ENCODE measurements at places on chromosomes 3 and 15.

DNA sequence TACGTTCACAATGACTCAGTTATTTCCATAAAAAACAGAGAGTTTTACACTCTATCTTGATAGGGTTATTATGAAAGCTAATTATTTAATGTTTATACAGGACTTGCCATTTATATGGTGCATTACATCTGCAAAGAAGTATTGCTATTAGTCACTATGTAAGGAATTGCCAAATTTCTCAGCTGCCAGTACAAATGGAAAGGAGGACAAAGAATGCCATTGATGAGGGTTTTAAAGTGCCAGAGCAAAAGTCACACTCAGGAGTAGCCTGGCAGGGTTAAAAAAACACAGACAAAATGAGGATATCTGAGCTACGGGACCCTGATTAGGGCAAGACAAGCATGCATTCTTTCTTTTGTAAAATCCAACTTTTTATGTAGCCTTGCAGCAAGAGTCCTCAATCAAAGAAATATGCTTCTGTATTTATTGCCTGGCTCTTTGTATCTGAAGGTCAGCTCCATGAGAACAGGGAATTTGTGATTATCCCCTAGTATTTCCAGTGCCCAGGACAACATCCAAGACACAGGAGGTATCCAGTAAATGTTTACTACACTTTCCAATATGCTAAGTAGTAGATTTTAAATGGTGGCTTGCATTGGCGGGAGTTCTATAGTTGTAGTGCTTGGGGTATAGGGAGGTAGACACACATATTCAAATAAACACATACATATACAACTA lies 1013.6 kb downstream of the ROBO1 start:
- no peak for DNase-seq

- DNase-seq: peak; percentile 52
These were observed 311.3 kb downstream of the PLCL2 start for GRCh38 chr3:17195856-17196604.

GRCh38 chr3:98732286-98733052 lies 30.7 kb upstream of the ST3GAL6 start:
- DNase-seq: peak; percentile 13

GRCh38 chr15:67079361-67079760 lies 14.0 kb downstream of the SMAD3 start:
- no peak for DNase-seq

DNA sequence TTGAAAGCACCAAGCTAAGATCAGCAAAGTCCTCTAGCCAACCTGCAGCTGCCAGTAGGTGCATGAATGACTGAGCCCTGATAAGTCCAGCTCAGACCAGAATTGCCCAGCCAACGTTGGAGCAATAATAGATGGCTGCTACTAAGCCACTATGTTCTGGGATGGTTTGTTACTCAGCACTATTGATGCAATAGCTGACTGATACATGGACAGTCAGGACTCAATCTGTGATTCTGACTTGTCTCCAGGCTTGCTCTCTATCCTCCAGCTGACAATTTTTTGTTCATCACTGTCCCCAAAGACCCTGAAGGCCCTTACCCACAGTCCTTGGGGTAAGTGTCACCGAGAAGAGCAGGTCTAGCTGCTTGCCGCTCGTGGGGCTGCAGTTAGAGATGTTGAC lies 55.3 kb downstream of the CDCP1 start:
- DNase-seq: no peak

DNA sequence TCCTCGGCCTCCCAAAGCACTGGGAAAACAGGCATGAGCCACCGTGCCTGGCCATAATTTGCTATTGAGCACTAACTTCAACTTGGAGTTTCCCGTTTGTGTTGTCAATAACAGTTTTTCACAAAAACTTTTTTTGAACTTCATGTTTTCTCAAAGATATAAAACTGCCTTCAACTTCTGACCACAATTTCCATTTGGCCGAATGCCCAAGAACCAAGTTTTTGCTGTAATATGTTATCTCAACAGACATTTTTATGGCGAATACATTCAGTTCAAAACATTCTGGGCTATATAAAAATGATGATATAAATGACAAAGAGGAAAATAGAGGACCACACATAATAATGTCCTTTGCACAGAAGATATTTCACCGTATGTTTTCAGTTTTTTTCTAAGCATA lies 56.4 kb downstream of the NEDD4 start:
- DNase-seq: no peak

GRCh38 chr15:67228286-67228685 lies 26.2 kb downstream of the AAGAB start:
- peak; percentile 56 for DNase-seq

DNA sequence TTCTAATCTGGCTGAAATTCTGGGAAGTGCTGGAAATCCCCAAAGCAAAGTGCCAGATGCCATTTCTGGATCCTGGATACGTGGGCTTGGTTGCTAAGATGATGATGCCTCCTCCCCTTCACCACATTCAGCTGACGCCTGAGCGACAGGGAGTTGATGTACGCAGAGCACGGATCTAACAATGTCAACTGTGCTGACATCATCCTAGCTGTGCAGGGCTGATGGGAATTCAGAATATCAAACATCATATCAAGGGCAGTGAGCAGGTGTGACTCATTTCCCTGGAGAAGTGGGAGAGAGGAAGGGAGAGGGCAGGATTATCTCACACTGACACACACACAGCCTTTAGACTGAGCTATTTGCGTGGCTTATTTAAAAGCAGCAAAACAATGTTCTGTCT lies 92.6 kb upstream of the ZBTB20 start:
- DNase-seq: no peak

GRCh38 chr3:86969500-86970189 lies 21.3 kb downstream of the VGLL3 start:
- peak; percentile 67 for DNase-seq

DNA sequence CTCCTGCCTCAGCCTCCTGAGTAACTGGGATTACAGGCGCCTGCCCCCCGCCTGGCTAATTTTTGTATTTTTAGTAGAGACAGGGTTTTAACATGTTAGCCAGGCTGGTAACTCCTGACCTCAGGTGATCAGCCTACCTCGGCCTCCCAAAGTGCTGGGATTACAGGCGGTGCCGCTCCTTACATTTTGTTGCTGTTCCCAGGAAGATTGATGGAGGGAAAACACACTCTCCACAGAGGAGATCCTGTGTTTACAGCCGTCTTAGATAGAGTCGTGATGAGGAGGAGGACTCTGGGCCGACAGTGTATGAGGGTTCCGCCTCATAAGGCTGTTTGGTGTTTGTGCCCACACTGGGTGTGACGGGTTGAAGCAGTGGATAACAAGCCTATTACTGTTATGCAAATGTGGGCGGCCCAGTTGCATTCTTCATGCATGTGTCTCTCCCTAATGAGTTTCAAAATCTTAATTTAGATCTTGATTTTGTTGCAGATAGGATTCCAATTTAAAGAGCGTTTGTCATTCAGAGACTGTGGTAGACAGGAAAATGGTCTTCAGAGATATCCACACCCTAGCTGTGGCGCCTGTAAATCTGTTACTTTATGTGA lies 60.0 kb downstream of the APBA2 start:
- DNase-seq: no peak

GRCh38 chr15:57708047-57708446 lies 1.5 kb downstream of the POLR2M start:
- DNase-seq: no peak

DNA sequence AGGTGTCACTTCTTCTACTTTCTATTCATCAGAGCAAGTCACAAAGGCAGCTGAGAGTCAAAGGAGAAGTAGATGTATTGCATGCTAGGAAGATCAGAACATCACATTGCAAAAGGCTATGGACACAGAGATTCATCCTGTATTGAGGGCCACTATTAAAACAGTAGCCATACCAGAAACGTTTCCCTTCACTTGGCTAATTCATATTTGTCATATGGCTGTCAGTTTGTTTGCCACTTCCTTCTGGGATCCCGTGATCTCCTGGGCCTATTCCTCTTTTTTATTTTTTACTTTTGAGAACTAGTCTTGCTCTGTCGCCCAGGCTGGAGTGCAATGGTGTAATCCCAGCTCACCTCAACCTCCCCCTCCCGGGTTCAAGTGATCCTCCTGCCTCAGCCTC lies 184.0 kb upstream of the SATB1 start:
- DNase-seq: no peak

DNA sequence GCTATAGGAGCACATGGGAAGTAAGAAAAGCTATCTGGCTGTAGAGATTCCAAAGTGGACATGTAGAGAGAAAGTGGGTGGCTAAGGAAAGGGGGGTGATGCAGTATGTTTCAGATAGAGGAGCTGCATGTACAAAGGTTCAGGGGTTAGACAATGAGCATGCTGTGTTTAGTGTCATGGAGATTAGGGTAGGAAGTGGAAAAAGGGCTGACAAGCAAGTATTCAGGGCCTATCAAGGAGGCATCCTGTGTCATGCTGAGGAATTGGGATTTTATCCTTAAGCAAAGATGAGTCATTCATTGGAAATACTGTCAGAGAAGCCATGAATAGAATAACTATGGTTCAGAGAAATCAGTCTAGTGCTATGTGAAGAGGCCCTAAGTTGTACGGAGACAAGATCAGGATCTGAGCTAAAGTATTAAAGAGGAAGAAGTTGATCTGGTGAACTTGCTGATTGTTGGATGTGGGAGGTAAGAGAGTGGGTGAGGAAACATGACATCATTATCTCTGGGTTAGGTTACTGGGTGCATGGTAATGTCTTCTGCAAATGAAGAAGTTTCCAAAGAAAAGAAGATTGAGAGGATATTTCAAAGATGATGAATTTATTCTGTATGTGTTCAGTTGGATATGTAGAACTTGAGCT lies 176.7 kb upstream of the GOLIM4 start:
- DNase-seq: no peak

DNA sequence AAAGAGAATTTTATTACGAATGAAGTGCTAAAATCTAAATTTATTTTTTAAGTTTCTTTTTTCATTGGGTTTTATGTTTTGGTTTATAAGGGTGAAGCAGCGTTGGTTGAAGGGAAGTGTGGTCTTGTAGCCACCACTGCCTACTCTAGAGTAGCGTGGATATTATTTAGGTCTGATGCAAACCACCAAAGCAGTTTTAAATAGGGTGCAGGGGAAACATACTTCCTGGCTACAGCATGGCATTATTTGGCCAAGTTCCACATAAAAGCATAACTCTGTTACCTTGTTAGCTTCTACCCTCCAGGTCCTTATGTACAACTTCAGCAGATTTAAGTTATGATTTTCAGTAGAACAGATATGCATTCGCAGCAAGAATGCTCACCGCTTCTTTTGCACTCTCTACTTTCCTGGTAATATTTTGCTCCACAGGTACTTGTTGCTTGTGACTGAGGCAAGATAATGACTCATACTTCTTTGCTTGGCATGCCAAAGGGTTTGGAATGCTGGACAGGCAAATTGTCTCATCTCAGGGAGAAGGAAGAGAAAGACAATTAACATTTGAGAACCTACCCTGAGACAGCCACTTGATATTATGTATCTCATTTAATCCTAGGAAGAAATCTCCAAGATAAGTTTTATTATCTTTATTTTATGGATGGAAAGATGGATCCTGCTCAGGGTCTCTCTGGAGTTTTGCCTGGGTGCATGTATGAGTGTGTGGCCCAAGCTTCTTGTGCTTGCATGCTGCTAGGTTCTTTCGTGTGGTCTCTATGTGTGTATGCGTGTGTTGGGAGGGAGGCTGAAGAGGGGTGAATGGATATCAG lies 5.4 kb downstream of the TGFBR2 start:
- DNase-seq: peak; percentile 45

DNA sequence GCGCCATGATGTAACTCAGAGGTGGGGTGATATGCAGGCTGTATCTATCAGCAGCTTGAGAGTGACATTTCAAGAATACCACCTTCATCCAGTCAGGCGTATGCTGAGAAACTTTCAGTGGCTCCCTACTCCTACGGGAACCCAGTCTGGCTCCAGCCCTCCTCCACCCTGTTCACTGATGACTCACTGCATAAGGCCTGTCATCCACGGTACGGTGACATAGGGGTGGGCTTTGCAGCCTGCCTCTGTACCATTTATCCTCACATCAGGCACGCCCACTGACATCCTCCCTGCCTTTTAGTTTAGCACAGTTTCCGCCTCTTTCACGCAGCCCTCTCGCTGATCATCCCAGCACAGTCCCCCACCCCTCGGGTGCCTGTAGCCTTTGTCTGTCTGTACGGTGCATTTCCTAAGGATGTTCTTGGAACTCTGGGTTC lies 11.7 kb downstream of the PXYLP1 start:
- DNase-seq: no peak

GRCh38 chr3:82078246-82078645 lies 316.8 kb upstream of the GBE1 start:
- no peak for DNase-seq

- no peak for DNase-seq
These were observed 451.8 kb upstream of the IL12A start for GRCh38 chr3:159536876-159537275.

GRCh38 chr15:29826908-29827820 lies 4.9 kb upstream of the TJP1 start:
- no peak for DNase-seq

DNA sequence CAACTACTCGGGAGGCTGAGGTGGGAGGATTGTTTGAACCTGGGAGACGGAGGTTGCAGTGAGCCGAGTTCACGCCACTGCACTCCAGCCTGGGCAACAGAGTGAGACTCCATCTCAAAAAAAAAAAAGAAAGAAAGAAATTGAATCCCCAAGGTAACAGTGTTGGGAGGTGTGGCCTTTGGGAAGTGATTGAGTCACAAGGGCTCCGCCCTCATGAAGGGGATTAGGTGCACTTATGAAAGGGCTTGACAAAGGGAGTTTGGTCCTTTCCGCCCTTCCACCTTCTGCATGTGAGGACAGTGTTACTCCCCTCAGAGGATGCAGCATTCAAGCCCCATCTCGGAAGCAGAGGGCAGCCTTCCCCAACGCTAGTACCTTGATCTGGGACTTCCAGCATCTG lies 21.3 kb downstream of the POC1A start:
- no peak for DNase-seq

- DNase-seq: no peak
These were observed 11.4 kb upstream of the SPTBN5 start for GRCh38 chr15:41905036-41905793.

- no peak for DNase-seq
These were observed 169.1 kb downstream of the WDR72 start for GRCh38 chr15:53590380-53590779.

DNA sequence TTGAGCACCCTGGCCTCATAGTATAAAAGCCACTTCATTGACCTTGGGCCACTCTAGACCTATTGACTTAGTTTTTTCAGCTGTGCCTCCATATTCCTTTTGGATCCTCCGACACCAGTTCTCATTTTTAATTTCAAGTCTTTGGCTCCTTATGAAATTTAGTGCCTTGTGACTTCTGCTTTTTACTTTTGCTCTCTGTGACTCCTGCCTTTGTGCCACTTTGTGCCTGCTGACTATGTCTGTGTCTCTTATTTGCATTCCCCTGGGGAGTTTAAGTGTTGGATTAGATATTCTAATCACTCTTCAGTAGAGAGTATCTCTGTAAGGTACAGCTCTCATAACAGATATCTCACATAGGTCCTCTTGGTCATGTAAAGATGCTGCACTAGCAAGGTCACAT lies 39.6 kb upstream of the GPR149 start:
- peak; percentile 18 for DNase-seq

DNA sequence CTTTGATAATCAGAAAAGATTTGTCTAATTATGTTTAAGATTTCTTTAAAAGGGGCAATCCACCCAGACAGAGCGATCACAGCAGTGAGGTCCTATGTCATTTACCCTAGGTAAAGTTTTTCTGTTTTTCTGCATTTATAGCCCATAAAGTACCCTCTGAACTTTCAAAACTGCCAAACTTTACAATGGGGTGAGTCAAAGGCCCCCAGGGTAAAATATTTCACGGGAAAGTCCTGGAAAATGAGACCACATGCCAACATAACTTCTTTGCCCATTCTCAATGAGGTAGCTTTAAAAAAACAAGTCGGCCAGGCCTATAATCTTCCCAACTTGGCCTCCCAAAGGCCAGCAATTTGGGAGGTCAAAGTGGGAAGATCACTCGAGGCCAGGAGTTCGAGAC lies 53.0 kb downstream of the SUCLG2 start:
- no peak for DNase-seq

- no peak for DNase-seq
These were observed 10.2 kb downstream of the CA12 start for GRCh38 chr15:63371297-63371918.

Measured in Kasumi-1 (cell line).